ENCODE measurements at places on chromosomes 3 and 15.

GRCh38 chr3:171401432-171401831 lies 58.8 kb downstream of the TNIK start:
- DNase-seq: no peak

- DNase-seq: no peak
These were observed 123.8 kb upstream of the TJP1 start for GRCh38 chr15:29945943-29946596.

GRCh38 chr15:75666823-75667501 lies 19.2 kb downstream of the SNX33 start:
- DNase-seq: no peak

DNA sequence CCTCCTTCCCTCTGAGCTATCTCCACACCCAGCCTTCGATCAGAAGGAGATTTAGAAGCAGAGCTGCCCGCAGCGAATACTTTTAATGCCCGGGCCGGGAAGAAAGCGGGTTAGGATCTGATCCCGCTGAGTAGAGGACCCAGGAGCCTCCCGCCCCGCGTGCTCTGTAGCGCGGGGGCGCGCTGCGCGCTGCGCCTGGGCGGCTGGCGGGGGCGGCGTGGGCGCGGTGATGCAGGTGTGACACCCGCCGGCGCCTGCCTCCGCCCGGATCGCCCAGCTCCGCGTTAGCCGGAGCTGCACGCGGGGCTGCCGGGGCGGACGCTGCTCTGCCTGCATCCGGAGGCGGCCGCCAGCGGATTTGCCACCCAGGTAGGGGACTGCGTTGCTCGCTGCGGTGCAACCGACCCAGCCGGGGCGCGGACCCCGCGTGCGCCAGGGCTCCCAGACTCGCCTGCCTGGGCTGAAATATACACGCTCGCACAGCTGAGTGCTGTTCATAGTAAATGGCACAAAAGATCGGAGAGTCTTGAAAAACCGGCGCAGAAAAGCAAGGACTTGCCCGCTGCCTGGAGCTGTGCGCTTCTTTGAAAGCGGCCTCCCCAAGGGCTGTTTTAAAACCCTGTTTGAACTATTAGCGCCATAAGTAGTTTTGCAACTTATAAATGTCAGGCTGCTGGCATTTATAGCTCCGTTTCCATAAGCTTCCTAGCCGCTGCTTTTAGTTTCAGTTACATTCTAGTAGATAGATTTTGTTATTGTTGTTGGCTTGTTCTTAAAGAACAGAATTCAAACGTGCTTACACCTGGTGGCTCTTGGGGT lies at the start of gene SV2B:
Gene SV2B (plus strand): TSS at position 263 of the 819 bp plus-strand sequence. CDS start 126,007 bp downstream, outside the sequence.
- DNase-seq: no peak

GRCh38 chr3:171865191-171865865 lies 22.2 kb downstream of the TMEM212 start:
- no peak for DNase-seq

GRCh38 chr15:75454471-75455378 lies 3.2 kb upstream of the SIN3A start:
- DNase-seq: peak; percentile 80

GRCh38 chr3:144957398-144958101 lies 985.9 kb downstream of the DIPK2A start:
- DNase-seq: no peak

All from HAP-1 (cell line).